SK-N-SH (cell line): ENCODE measurements at places on chromosomes 11 and 22. TPM values are rescaled to one million over a fixed set of nuclear protein-coding genes. Genes with fewer than 3 reads are reported as not detected.

The LGALS12 gene
- polyA plus RNA-seq, result not detected in 2 replicates

GRCh38 chr11:36703055-36703404 is 105.0 kb upstream of the RAG2 start:
- no peak for DNase-seq

DNA sequence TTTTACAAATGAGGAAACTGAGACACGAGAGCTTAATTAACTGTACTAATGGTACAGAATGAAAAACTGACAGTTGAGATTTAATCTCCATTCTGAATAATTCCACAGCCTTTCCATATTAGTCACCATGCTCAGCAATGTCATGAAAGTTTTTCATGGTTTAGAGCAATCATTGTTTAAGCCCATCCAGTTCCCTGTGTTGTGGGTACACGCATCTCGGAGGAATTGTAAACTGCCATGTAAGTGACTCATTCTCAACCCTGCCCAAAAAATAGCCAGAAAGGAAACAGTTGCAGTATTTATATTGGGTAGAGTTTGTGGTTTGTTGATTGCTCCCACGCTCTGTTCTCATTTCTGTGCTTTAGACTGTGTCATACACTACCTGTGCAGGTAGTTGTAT is 1790.8 kb downstream of the LRRC4C start:
- DNase-seq, result no peak

The CNTF gene
- polyA plus RNA-seq, result 0.87 and 1.4 TPM in 2 replicates

DNA sequence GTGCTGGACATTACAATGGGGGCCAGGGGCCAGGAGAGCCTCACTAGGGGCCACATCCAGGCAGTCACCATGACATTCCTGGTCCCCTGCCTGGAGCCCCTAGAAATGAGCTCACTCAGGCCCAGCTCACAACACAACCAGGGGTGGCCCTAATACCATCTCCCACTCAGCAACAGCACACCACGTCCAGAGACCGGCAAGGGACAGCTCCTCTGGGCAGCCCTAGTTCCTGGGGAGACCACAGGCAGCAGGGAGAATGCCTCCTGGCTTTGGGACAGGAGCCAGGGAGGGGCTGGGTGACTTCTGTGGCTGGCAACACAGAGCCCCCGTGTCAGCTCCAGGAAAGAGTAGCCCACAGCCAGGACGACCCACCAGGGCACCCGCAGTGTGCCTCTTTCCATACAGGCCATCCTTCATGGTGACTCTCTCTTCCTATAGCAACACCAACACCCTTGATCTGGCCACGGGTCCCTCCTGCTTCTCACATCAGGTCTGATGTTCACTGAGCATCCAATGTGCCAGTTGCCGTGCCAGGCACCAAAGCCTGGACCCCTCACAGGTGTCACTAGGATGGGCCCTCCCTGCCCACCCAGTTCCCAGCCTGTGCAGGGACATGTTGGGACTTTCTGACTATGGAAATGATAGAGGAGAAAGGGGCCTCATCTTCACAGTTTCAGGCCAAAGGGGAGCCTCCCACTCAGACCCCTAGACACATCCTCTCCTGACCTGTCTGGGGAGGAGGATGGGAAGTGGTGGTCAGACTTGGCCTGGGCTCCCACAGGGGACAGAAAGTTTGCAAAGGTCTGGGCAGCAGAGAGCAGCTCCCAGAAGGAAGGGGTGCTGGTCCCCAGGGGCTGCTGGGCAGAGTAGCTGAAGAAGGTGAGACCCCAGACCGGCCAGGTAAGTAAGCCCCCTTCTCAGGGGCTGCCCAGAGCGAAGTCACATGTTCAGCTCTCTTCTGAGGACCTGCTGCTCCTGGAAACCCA is 43.2 kb downstream of the IGLL5 start:
- no peak for DNase-seq

DNA sequence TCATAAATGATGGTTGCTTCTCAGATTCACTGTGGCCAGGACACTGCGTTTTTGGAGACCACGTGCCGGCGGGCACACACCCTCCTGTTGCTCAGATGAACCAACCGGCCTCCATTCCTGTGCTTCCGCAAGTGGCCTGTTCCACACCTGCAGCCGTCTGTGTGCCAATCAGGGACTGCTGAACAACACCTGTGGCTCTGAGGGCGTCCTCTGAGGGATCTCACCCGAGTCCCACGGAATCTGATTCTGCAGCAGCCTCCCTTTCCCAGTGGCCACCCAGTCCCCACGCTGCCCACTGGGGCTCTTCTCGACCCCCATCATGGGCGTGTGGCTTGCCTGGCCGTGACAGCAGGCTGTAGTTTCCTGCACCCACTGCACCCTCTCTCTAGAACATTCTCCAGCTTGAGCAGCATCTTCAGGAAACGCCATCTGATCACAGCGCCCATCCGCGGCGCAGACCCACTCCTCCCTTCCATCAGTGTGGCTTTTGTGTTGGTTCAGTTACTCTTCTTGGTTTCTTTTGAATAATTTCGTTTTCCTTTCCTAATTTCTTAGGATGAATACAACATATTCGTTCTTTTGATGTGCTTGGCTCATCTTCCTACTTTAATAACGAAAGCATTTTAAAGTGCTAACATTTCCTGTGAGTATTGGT is 100.3 kb upstream of the SLC22A12 start:
- DNase-seq, result no peak

DNA sequence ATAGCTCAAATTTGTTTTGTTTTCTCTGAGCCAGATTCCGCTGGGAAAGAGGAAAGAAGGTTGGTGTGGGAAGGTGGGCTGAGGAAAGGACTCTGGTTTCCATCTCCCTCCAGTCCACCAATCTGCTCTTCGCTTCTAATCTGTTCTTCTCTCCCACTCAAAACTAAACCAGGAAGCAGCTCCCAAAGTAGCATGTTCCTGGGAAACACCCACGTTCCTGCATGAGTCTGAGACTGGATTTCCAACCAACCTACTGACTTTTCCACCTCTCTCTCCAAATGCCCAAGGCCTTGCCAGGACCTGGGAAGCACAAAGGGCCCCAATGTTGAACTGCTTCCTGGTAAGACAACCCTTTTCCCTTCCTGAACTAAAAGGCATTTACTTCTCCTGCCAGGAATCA is 110.2 kb downstream of the WT1 start:
- no peak for DNase-seq

GRCh38 chr11:87092159-87092558 is 54.4 kb downstream of the TMEM135 start:
- no peak for DNase-seq

The C11orf98 gene
- 90.1 and 126 TPM in 2 replicates for polyA plus RNA-seq

DNA sequence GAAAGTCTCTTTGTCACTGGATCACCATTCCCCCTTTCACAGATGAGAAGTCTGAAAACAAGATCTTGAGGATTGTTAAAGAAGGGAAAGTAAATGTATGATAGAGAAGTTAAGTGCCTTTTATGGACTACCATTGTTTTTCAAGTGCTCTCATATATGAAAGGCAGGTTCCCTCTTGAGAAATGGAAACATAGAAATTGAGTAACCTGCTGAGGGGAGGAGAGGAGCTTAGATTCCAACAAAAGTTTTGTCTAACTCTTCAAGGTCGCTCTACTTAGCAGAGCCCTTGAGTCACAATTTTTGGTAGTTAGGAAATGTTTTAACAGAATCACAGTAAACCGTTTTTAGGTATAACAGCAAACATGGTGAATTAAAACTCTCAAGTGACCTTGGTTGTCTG is 80.1 kb downstream of the SVIP start:
- no peak for DNase-seq
